ENCODE measurements at places on chromosomes 12 and 14.

- DNase-seq = no peak
Observed at GRCh38 chr12:63802012-63802608, 22.4 kb downstream of the RXYLT1 start.

GRCh38 chr12:104727726-104728465 is 230.2 kb downstream of the SLC41A2 start:
- DNase-seq = no peak

- no peak for DNase-seq
Observed at GRCh38 chr12:2845280-2845679, 10.4 kb upstream of the NRIP2 start.

DNA sequence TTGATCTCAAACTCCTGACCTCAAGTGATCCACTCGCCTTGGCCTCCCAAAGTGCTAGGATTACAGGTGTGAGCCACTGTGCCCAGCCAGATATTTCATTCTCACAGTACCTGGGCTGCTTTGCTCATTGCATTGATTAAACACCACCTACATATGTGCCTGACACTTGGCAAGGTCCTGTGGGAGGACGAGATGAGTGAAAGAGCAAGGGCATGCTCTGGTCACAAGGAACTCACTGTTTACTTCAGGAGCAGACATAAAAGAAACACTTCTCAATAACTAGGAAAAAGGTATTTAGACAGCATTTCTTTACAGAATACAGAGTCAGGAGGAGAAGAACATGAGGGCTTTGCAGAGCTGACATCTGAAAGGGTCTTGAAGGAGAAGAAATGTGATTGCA is 91.7 kb downstream of the TMCC3 start:
- DNase-seq = no peak

GRCh38 chr14:87497301-87497700 is 495.7 kb downstream of the GALC start:
- no peak for DNase-seq

DNA sequence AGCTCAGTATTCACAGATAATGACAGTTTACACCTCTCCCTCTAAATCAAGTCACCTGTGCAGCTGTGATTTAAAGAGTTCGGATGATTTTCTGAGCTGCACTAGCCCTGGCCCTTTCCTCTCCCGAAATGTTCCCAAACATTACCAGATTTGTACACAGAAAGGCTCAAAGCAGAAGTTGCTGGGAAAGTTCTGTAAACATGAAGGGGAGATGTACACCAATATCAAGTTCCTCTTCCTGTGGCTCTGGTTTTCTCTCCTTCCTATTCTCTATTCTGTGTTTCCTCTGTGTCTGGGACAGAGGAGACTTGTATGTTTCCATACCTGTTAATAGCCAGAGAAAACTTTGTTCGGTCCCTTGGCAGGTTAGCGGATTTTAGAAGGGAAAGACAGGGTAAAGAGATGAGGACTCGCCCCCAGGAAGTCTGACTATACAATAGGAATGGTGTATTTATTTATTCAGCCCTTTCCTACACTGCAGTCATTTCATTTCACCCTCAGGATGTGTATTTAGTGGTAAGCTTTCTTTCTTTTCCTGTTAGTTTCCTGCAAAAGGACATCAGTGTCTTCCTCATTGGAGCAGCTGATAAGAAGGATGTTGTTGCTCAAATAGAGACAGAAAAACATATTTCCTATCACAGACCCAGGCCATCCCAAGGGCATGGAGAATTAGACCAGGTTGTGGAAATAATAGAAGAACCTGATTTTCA is 7.6 kb upstream of the NUMB start:
- DNase-seq = no peak

- no peak for DNase-seq
Observed at GRCh38 chr12:84507956-84508850, 404.4 kb downstream of the SLC6A15 start.

- peak; percentile 16 for DNase-seq
Observed at GRCh38 chr12:3523728-3524127, 32.7 kb downstream of the PRMT8 start.

GRCh38 chr14:101501341-101501740 is 60.0 kb upstream of the DIO3 start:
- no peak for DNase-seq

DNA sequence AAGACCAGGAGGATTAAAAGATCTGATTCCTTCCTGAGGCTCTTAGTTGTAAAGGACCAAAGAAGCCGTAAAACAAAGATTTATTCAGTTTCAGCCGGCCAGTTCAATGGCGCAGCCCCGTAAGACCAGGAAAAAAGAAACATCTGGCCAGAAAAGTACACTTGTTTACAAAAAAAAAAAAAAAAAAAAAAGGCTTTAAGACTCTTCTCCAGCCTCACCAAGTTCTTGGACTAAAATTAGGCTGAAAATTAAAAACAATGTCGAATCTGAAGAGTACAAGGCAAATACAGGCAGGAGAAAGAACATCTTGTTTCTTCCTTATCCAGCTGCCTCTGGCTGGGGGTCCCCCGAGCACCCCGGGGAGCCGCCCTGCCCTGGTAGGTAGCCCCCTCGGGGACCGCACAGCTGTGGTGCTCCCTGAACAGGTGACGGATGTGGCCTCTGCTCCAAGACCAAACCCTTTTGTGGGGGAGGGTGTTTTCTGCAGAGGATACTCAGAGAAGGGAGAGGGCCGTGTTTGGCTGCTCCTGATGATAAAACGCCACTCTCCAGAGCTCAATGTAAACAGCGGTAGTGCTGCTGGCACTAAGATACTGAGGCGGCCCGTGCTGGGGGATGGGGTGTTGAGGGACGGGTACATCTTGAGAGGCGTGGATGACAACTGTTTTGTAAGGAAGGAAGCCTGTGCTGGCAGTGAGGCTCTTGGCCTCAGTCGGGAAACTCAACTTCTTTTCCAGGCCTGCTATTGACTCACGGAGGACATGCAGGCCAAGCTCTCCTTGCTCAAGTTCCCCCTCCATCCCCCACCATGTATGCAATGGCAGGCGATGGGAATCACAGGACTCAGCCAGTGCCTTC is 201.0 kb upstream of the DIO3 start:
- DNase-seq = no peak

- DNase-seq = no peak
Observed at GRCh38 chr14:105366386-105367074, 31.8 kb upstream of the TEX22 start.

DNA sequence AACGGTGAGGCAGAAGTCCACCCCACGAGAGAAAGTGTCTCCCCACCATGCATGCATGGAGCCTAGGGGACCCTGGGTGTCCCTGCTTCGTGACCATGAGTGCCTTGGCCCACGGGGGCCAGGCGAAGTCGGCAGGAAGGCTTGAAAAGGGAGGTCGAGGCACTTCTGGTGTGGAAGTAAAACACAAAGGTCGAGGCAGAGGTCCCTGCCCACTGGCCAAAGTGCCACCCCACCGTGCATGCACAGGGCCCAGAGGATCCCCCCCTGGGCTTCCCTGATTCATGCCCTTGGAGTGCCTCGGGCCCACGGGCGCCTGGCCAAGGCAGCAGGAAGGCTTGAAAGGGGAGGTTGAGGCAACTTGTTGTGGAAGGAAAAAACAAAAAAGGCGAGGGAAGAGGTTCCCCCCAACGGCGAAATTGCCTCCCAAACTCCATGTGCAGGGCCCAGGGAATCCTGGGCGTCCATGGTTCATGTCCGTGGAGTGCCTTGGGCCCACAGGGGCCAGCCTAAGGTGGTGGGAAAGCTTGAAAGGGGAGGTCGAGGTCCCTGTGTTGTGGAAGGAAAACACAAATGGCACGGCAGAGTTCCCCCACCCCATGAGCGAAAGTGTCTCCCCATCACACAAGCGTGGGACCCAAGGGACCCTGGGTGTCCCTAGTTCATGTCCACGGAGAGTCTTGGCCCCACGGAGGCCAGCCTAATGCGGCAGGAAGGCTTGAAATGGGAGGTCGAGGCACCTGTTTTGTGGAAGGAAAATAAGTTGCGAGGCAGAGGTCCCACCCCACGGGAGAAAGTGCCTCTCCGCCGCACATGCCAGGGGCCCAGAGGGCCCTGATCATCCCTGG is 372.1 kb downstream of the ALG10 start:
- DNase-seq = no peak

DNA sequence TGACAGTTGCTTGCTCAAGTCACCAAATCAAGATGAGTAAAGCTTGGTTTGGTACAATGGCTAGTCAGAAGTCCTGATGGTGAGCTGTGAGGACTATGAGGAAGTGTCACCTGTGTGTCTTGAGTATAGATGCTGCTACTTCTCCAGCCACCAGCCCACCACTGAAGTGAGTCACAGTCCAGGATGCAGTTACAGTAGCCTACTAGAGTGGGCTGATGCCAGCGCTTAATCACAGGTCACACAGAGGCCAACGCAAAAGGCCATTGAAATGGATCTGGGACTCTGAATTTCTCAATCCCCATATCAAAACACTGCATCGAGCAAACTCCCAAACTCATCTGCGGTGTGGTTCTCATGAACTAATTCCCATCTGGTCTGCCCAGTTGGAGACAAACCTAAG is 223.1 kb downstream of the ANO6 start:
- no peak for DNase-seq

DNA sequence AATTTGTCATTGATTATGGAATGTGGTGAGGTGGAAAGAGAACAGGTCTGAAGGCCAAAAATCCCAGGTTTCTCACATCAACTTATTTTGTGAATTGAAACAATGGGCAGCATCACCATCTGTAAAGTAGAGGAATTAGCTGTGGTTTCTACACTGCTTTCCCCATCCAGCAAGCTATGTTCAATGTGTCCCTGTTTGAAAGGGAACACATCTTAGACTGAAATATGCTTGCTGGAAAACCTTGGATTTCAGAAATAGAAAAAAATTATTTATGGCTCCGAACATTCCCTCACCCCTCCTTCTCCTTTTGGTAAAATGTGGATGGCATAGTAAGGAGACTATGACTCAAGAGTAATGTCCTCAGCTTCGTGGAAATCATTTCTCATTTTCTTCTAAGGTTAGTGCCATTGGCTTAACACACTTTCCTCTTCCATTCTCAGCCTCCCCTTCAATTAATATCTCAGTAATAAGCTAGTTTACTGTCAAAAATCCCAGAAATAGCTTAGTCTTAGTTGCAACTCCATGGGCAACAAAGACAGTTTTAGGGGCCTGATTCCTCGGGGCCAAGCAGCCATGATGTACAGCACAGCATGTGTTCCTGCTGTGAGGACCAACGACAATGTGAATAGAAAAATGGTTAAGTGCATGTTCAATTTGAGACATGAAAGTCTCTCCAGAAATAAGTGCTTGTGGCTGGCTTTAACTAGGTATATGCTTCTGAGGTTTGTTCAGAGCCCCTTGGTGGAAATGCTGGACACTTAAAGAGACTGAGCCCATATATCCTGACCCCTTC is 205.8 kb upstream of the SLC38A2 start:
- no peak for DNase-seq

DNA sequence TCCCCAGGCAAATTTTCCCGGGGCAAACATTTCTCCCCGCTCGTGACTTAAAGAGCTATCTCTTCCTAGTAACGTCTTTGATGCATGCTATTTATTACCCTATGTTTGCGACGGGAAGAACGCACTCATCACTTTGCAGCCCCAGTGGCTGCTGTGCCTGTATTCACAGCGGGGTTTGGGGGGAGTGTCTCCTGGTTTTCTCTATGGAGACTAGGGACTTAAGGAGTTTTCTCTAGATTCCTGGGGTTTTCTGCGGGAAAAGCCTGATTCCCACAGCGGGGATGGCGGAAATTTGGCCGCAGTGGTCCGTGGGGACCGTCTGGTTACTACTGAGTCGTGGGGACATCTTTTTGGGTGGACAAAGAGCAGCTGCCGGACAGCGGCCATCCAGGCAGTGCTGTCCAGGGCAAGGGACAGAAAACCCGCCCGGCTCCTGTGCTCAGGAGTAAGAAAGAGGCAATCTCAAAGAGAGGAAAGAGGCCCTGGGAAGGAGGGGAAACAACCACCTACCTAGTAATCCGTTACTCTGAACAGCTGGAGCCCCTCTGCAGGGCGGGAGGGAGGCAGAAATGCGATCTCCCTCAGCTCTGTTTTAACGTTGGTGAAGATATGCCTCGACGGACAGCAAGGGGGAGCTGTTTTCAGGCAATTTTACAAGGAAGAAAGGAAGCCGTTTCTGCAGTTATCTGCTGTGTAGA is 771 bp upstream of the AVPR1A start:
- DNase-seq = peak; percentile 12

GRCh38 chr14:67186789-67187584 is 2.3 kb upstream of the GARIN2 start:
- no peak for DNase-seq

DNA sequence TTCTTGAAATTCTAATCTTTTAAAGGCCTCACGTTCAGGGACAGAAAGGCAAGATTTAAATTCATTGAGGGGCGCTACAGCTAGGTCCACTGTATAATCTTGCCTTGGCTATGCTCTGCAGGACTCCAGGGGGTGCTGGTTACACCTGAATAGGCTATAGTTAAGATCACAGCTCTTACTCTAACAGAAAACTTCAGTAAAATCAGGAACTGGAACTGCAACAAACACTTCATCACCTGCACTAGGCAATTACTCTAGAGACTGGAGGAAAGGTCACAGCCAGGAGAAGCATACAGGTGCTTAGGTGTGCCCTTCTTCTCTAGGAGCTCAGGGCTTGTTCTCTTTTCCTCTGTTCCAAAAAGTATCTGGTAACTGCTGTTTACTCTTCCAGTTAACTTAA is 20.9 kb downstream of the SLCO1C1 start:
- no peak for DNase-seq

GRCh38 chr14:55336162-55336561 is 64.9 kb downstream of the FBXO34 start:
- DNase-seq = no peak

DNA sequence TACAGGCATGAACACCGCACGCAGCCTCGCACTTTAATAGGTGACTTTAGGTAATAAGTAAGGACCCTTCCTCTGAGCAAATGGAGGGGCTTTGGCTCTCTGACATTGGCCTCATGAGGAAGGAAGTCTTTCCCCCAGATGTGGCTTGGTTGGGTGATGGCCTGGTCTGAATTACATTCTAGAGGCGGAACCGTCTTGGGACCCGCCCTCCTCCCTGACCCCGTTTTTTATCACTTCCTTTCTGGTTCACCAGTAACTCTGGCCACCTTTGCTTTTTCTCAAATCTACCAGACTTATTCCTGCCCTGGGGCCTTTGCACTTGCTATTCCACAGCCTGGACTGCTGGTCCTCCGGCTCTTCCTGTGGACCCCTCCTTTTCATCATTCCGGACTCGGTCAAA is 13.4 kb downstream of the ALDH2 start:
- DNase-seq = no peak

- no peak for DNase-seq
Observed at GRCh38 chr12:93442411-93443340, 929 bp upstream of the UBE2N start.

DNA sequence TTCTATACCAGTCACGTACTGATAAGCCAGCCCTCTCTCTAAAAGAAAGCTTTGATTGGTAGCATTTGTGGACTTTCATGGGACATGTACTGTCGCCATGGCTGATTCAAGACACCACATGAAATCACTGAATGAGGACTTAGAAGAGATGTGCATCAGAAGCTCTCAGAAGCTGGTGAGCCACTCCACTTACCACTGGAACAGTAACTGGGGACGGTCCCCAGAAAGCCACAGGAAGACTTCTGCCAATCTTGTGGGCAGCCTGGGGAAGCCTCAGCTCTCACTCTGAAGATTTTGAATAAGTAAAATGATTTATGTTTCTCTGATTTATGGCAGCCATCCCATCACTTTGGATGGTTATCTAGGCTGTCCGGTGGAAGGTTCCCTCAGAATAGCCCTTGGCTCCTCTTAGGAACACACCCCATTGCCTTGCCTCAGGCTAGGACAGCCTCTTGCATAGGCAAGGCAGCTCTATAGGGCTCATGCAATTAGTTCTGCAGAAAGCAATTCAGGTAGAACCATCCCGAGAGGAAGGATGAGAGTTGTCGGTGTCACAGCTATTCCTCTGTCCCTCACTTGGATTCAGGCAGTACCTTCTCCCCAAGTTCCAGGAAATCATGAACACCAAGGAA is 9.8 kb downstream of the DHRS1 start:
- no peak for DNase-seq

- no peak for DNase-seq
Observed at GRCh38 chr12:87231818-87232217, 797.4 kb downstream of the C12orf50 start.

All from SK-N-MC (cell line).